ENCODE measurements at places on chromosomes 3 and 15.

GRCh38 chr3:17444865-17445264, 297.6 kb downstream of the TBC1D5 start:
- DNase-seq = no peak

- DNase-seq = no peak
Measured at GRCh38 chr15:51380999-51381806, 39.7 kb downstream of the GLDN start.

- DNase-seq = peak; percentile 29
Measured at GRCh38 chr3:46695177-46695961, 1.9 kb upstream of the ALS2CL start.

DNA sequence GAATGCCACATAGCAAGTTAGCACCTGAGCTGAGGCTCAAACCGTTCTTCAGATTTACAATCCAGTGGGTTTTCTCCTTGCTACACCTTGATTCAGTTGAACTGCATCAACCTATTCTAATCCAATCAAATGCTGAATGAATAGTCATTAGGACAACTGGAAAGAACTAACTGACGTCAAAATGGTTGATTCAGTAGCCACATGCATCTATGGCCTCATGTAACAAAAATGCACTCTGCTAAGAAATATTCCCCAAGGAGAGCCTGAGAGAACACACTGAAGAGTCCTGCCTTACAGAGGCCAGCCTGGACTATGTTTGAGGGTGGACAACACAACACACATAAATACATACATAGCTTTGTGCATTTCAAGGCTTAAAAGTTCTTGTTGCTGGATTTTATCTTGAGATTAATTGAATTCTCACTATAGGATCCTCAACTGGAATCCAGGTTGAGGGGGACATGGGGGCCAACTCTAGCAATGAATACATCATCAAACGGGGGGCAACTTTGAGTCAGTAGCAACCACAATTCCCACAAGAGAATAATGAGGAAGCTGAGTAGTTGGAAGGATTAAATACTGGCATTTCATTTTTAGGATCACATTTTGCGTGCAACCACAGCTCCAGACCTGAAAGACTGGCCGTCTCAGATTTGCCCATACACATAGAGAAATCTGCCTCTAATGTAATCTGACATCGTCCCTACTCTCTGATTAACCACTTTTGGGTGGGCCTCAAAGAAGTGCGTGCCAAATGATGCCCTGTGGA, 280.2 kb upstream of the ICE2 start:
- no peak for DNase-seq

- no peak for DNase-seq
Measured at GRCh38 chr3:148911592-148911991, 46.5 kb downstream of the CPA3 start.

- DNase-seq = peak; percentile 26
Measured at GRCh38 chr15:90660195-90660998, 56.7 kb upstream of the BLM start.

DNA sequence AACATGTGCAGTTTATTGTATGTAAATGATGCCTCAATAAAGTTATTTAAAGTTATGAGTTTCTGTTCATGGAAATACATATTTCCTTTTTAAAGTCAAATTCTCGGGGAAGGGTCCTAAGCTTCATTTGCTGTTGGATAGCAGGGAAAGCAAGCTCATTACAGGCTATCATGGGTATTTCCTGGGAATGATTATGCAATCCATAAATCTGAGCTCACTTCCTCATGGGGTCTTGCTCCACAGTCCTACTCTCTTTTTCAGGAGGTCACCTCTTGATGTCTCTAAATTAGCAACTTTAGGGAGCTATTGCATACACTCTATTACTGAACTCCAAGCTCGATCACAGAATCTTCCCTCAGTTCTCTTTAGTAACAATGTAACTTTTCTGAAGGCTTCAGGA, 69.9 kb upstream of the TP63 start:
- no peak for DNase-seq

GRCh38 chr3:188954590-188955208, 217.1 kb upstream of the TPRG1 start:
- peak; percentile 70 for DNase-seq

- no peak for DNase-seq
Measured at GRCh38 chr3:113606539-113607218, 74.3 kb downstream of the SIDT1 start.

Measured in activated CD4-positive, CD25-positive, alpha-beta regulatory T cell (primary cell).